Fibroblast of skin of right quadriceps (primary cell): ENCODE measurements at places on chromosomes 3 and 15.
A peak's percentile ranks its signal among the peaks of the same experiment; 100 is the strongest.

- no peak for DNase-seq
Measured at GRCh38 chr15:87736891-87737389, 519.6 kb downstream of the NTRK3 start.

DNA sequence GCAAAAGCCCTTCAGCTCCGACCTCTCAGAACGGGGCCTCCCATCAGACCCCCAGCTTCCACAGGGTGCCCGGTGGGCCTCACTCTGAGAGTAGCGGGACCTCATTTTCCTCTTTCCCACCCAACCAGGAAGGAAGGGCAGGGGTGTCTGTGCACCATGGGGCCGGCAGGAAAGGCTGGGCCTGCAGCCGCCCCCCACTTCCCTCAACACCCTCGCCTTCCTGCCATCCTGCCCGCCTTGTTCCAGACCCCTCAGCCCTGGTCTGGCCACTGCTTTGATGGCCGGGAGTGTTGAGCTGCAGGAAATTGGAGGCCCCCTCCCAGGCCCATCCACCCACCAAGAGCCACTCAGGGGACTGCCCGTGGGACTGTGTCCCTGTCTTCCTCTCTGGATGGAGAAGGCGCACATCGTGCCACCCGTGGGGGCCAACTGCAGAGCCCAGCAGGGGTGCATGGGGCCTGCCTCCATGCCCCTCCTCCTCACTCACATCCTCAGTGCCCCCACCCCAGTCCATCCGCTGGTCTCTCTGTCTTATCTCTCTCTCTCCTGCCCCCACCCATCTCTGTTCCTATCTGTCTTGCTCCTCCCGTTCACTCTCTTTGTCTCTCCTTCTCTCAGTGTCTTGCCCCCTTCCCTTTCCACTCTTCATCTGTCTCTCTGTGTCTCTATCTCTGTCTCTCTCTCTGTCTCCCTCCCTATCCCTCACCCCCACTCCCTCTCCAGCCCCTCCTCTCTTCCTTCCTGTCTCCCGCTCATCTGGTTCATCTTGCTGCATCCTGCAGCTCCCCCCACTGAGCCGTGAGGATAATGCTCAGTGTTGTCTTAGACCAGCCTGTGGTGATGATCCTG is 1.8 kb upstream of the PLXND1 start:
- peak; percentile 80 for DNase-seq

DNA sequence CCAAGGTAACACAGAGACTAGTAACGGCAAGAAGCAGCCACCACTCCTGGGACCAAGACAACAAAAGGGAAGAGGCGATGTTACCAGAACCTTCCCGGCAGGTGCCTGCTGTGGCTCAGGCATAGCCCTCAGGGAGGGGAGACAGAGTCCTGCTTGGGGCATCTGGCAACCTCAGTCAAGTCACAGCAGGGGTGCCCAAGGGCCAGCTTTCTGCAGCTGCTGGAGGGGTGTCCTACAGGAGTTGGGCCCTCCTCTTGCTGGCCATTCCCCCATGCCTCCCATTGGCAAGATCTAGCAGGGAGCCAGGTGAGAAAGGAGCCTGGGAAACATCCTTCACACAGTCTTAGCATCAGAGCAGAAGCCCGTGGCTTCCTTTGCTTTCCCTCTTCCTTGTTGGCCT is 197.3 kb upstream of the IL12A start:
- DNase-seq: no peak

DNA sequence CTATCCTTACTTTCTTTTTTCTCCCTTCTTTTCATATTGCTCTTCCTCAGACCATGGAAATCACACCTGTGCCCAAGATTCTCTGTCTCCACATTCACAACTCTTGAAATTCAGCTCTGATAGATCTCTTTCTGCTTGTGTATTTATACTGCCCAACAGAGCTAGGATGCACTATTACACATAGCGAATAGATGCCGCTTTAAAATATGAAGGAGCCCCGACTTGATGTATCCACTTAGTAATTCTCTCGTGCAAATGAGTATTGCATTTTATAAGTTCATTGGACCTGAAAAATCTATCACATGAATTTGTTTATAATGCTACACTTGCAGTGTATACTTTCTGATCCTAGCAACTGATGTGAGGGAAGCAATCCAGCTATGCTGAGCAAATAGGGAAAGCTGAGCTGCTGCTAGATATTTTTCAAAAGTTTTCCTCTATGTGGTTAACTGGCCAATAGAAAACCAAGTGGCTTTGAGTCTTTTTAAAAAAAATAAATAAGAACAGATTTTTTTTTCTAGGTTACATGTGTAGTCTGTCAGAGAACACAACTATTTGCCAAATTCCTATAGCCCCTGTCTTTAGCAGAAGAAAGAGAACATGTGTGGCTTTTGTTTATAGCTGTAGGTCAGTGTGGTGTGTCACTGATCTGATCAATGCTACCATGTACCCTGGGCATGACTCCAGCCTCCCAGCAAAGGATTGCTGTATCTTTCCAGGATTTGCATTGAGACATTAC is 64.3 kb upstream of the LEKR1 start:
- no peak for DNase-seq

DNA sequence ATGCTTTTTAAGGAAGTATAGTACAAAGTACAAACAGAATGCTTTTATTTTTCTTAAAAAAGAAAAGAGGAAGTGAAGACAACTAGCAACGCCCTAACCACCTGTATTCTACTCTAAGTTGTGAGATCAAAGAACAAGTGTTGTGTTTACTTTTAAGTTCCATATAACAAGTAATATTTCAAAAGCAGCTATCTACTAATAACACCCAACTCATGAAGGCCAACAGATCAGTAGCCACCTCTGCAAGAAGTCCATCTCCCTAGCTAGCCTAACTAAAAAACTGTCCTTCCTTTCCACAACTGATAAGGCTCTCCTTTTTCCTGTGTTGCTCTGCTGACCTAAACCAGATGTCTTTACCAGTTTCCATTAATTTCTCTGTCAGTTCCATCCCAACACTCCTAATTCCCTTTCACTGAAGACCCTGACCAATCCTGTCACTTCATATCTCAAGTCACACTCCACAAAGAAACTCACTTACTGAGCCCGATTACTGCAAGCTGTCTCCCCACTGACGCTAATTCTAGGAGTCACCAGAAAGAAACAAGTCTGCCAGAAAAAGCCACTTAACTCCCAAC is 26.9 kb downstream of the PHC3 start:
- DNase-seq: no peak

GRCh38 chr15:60706145-60706544 is 227.2 kb upstream of the ICE2 start:
- no peak for DNase-seq

DNA sequence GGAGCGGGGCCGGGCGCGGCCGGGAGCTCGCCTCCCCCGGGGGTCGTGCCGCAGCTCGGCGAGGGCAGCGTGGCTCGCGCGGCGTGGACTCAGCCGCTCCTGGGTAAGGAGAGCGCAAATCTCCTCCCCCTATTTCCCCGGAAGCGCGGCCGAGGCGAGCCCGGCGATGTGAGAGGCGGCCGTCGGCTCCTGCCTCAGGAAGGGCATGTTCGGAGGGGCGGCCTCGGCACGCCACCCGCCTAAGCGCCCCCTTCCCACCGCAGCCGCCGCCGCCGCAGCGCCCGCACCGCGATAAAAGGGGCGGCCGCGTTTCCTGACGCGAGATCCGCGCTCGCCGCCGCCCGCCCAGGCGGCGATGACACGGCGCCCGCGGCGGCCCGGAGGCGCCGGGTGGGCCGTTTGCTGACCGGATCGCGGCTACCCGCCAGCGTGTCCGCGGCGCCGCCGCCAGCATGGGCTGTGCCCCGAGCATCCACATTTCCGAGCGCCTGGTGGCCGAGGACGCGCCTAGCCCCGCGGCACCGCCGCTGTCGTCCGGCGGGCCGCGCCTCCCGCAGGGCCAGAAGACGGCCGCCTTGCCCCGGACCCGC is at the start of gene PDE8A:
PDE8A (plus strand) TSS at position 146 of the 590 bp plus-strand sequence; CDS start at position 453, 307 bp downstream.
- DNase-seq: peak; percentile 51

GRCh38 chr15:32844118-32844711 is 126.4 kb downstream of the GREM1 start:
- DNase-seq: peak; percentile 66

- no peak for DNase-seq
Measured at GRCh38 chr3:37523361-37523760, 338.3 kb upstream of the CTDSPL start.

- no peak for DNase-seq
Measured at GRCh38 chr3:112004187-112004586, 5.5 kb downstream of the TAGLN3 start.

DNA sequence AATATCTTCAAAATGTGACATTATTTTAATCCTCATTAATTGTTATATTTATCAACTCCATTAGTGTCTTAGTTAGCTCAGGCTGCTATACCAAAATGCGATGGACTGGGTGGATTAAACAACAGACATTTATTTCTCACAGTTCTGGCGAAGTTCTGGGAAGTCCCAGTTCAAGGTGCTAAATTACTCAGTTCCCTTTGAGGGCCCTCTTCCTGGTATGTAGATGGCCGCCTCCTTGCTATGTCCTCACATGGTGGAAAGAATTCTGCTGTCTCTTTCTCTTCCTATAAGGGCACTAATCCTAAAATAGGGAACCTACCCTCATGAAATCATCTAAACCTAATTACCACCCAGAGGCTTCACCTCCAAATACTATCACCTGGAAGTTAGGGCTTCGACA is 38.8 kb upstream of the DUT start:
- DNase-seq: no peak

DNA sequence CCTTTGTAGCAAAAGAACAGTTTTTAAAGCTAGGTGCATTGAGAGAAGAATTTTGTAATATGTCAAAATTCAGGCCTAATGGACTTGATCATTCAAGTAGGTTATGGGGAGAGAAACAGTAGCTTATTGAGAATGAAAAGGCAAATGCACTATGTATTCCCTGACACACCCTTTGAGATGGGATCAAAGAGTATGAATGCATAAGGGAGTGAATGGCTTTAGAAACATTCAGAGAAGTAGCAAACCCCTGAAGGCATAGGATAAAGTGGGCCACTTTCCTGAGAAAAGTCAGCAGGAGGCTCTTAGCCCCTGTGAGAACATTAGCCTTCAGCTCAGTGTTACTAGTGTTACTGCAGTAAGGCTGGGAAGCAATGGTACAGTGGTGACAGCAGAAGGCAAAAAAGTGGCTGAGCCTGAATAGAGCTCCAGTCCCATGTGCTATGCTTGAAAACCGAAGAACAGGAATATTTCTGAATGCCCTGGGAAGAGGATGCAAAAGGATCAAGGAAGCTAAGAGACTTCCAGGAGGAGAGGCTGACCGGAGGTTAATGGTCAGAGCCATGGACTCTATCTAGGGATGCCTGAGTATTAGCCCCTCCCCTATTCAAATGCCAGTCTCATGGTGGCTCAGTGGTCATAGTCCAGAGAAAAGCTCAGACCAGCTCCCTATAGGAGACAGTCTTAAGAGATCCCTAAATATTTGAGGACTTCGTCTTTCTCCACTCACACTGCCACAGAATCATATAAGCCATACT is 218.2 kb upstream of the SGO1 start:
- no peak for DNase-seq

DNA sequence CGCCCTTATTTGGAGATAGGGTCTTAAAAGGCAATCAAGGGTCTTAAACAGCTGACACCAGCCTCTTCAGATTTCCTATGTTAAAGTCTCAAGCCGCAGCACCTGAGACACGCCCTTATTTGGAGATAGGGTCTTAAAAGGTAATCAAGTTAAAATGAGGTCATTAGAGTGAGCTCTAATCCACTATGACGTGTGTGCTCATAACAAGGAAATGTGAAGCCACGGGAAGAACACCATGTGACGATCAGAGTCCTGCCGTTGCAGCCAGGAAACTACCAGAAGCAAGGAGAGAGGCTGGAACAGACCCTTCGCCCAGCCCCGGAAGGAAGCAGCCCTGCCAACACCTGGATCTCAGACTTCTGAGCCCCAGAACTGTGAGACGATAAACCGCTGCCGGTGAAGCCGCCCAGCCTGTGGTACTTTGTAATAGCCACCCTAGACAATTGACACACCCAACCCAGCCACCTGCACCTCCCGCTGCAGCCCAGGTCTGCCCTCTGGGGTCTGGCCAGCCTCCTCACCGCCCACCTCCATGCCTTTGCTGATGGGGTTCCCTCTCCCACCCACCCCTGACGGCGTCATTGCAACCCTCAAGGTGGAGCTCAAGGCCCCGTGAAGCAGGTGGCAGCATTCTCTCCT is 137.9 kb downstream of the MEGF11 start:
- DNase-seq: no peak

GRCh38 chr3:56468184-56469106 is at the start of gene ERC2:
Gene ERC2, minus strand, starts transcription at chr3:56468467.
- peak; percentile 42 for DNase-seq

- no peak for DNase-seq
Measured at GRCh38 chr3:168156479-168156878, 60.8 kb upstream of the GOLIM4 start.

DNA sequence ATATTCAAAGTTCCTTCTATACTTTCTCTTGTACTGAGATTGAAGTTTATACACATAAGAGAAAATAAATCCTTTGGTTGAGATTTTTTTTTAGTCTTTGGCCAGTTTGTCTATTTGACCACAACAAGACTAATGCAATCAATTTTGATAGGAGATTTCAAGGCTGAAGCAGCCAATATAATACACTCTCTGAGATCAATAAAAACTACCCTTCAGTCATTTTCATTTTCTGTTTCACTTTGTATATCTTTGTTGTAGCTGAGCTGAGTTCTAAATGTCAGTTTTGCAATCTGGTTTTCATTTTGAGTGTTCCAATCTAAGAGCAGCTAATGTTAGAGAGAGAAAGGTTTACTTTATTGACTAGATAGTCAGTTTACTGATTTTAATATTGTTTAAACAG is 623.8 kb upstream of the ROBO1 start:
- no peak for DNase-seq

- DNase-seq: no peak
Measured at GRCh38 chr15:80970658-80971057, 19.0 kb downstream of the MESD start.

DNA sequence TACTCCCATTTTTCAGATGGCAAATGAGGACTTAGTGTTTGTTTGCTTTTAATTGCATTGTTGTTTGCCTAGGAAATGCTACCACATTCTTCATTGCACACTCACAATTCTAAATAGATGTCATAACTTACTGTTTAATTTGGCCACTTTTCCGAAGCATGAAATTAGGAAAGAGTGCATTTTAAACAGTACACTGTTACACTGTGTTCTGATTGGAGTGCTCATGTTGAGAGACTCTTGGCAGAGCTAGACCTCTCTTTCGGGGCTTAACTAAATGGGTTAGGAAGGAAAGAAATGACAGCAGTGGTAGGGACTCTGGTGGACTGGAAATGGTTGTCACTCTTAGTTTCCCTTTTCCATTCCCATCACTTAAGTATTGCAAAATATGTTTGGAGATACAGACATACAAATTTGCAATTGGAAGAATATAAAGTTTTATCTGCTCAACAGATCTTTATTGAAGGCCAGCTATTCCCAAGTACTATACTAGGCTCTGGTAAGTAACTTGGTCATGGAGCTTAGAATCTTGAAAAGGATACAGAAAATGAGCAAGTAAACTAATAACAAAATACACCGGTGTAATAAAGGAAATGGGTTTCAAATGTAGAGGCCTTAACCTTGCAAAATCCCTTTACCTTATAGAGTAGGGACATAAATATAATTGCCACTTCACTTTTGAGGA is 90.2 kb downstream of the DCUN1D1 start:
- DNase-seq: no peak

DNA sequence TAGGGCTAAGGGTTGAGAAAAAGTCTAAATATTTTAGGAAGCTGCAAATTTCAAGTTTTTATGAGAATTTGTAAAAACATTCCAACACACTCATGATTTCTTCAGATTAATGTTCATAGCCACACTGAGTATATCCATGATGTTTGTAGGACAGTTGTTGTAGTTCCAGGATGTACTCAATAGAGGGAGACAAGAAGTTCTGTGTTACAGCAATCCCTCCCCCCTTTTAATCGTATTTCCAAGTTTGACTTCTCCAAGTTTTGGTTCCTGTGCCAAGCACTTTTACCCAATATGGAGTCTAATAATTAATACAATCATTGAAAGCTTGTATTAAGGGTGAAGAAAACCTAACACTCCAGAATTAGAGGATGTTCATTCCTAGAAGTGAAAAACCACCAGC is 143.4 kb downstream of the FEZF2 start:
- no peak for DNase-seq
